ENCODE measurements at places on chromosomes 6 and 20. TPM values are rescaled to one million over a fixed set of nuclear protein-coding genes. Genes with fewer than 3 reads are reported as not detected.

The FAM83D gene
- 13.9 TPM for total RNA-seq

The DUSP15 gene
- total RNA-seq = 1.7 TPM

The LIN28B gene
- not detected for total RNA-seq

The C6orf141 gene
- 5.4 TPM for total RNA-seq

The ZC2HC1B gene
- total RNA-seq = not detected

The PBOV1 gene
- total RNA-seq = not detected

The TGM3 gene
- total RNA-seq = 0.29 TPM

The MRS2 gene
- total RNA-seq = 28.9 TPM

The ADGRB3 gene
- 7.8 TPM for total RNA-seq
